ENCODE measurements at places on chromosomes 13 and 19.

GRCh38 chr13:45055902-45056648, 64.2 kb upstream of the GTF2F2 start:
- DNase-seq, result peak; percentile 20

DNA sequence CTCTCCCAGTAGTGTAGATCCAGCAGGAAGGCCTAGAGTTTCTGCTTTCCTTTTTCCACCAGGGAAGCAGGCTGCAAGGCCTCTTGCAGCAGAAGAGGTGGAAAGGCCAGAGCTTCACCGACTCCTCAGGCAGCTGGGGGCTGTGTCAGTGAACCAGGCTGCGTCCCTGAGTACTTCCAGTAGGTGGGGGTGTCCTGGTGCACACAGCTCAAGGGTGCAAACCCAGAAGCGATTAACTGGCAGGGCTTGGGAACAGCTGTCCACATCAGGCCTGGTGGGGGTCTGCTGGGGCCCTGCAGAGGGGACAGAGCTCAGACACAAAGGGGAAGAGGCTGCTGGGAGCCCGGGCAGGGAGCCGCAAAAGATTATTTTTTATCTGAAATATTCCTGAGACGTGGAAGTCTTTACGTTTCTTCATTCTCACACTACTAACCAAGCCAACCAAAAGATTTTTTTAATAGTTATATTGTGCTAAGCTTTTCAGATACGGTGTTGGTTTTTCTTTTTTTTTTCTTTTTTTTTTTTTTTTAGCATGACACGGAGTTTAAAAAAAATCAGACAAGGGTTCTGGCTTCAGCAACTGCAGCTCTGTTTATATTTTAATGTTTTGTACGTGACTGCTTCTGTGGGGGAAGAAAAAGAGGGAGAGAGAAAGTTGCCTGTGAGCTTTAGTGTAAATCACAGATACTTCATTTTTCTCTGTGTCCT, 11.0 kb downstream of the TSHZ3 start:
- no peak for DNase-seq

DNA sequence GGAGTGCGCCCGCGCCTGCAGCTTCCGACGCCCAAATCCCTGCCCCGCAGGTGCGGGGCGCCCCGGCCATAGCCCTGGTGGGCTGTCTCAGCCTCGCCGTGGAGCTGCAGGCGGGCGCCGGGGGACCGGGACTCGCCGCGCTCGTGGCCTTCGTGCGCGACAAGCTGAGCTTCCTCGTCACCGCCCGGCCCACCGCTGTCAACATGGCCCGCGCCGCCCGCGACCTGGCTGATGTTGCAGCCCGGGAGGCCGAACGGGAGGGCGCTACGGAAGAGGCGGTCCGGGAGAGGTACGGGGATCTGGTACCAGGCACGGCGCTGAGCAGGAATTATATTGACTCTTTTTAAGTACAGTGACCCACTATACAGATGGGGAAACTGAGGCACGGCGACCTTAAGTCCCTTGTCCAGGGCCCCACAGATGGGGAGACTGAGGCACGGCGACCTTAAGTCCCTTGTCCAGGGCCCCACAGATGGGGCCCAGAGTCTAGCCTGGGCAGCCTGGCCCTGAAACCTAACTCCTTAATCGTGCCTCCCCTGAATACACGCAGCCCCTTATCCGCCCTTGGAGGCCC, 586 bp downstream of the MRI1 start:
- DNase-seq, result no peak

- DNase-seq, result no peak
These were observed 35.5 kb upstream of the CSNK1A1L start for GRCh38 chr13:37141011-37141410.

DNA sequence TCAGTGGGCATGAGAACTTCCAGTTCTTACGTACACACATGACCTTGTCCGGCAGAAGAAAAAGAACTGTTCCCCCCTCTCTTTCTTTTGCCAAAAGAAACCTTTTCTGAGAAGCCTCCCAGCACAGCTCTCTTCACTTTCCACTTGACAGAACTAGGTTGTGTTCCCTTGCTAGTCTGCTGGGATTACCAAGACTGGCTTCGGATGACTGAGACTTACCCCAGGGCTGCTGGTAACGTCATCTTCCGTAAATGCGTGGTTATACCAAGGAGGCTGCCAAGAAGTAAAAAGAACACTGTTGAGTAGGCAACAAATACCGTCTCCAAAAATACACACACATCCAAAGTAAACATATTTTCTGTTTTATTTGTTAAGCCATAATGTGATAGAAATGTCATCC, 908.2 kb downstream of the EFNB2 start:
- no peak for DNase-seq

- DNase-seq, result no peak
These were observed 318.7 kb downstream of the PCDH9 start for GRCh38 chr13:66911411-66911939.

All from nucleus accumbens (tissue), 56 donors.